Common myeloid progenitor, CD34-positive (primary cell): ENCODE measurements at places on chromosomes 2 and 18.
A peak's percentile ranks its signal among the peaks of the same experiment; 100 is the strongest.

DNA sequence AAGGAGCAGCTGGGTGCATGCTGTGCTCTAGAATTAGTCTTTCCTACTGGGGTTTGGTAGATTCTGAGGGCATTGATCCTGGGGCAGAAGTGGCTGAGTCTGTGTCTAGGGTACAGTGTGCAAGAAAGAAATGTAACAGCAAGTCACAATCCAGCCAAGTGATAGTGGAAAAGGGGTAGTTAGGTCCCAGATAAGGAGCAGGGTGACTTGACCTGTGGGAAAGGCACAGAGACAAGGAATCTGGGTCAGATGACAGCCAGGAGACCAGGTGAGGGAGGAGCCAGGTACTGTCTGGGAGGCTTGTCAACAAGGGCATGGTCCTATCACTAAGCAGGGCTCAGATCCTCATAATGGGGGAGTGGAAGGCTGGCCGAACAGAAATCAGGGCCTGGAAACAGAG, 8.1 kb downstream of the IL37 start:
- no peak for DNase-seq

DNA sequence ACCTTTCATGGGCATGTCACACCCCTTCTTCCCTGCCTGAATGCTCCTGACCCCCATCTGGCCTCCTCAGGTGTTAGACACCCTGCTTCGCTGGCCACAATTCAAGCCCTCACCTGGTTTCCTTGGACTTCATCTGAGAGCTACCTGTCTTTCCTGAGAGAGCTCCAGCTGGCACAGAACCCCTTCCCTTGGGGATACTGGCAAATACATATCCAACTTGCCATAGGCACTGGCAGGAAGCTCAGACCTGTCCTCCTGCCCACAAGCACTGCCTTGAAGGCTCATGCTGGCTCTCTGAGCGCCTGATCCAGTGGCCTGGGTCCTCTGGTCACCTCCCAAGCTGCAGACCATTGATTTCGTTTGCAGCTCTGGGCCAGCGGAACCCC, 74.1 kb upstream of the MAP4K3 start:
- DNase-seq = no peak

DNA sequence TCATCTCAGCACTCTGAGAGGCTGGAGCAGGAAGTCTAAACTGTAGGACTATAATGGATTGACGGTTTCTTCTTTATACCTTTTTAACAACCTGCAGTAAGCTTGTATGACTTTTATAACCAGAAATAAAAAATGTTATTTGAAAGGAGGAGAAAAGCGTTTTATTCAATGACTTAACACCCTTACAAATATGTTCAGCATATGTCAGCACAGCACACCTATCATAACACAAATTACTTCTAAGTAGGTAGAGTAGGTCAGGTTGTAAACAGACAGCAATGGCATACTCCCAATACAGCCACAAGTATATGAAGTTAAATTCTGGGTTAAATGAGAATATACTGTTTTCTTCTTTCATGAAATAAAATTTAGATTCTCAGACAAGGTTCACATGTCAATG, 16.1 kb downstream of the RAB1A start:
- DNase-seq = no peak

DNA sequence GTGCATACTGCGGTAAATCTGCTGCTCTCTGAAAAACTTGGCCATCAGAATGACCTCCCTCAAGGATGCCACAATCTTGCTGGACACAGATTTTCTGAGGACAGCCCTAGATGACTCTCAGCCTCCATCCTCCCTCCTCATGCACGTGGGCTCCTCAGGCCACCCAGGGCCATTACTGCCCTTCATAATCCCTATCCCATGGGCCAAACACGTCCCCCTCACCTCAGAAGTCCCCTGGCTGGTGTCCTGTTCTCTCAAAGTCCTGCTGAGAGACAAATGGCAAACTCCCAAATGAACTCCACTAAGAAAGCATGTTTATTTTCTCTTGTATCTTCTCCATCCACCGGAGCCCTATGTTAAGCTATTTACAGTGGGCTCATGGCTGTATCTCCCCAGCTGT, 125.7 kb downstream of the MRO start:
- no peak for DNase-seq

- DNase-seq = peak; percentile 88
Measured at GRCh38 chr2:43225788-43226557, 433 bp downstream of the ZFP36L2 start.

- DNase-seq = peak; percentile 77
Measured at GRCh38 chr2:85728883-85729824, 24.6 kb upstream of the ATOH8 start.

DNA sequence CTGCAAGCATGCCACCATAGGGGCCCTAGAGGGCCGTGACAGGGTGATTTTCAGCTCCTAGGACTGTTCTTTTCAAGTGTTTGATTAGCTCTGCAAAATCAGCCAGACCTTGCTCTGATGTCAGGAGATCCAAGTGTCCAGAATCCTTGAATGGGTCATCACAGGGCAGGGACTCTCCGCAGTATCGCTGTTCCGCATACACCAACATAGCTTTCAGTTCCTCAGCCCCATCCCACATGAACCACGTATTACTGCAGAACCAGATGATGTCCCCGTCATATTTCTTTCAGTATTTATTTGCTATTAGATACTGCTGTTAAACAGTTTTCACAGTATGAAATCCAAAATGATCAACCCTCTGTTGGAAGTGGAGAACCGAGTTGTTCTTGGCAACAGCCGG, 46.6 kb upstream of the RFX8 start:
- DNase-seq = no peak

GRCh38 chr2:64625299-64626145, 28.2 kb downstream of the SERTAD2 start:
- DNase-seq = peak; percentile 73

DNA sequence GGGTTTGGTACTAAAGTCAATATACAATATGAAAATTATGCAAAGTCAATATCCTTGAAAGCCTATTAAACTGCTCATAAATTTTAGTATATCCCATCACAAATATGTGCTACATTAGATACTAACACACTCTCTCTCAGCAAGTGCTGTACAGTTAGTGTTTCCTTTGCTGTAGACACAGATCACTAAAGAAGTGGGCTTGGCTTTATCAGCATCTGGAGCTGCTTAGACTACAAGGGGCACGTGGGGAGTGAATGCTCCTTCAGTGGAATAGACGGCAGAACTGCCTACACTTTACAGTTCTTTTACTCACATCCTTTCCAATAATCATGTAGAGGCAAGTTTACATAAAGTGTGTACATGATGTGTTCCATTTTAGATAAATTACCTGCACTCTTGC, 26.0 kb upstream of the EFEMP1 start:
- DNase-seq = no peak

- no peak for DNase-seq
Measured at GRCh38 chr2:180715044-180715443, 265.4 kb upstream of the UBE2E3 start.

DNA sequence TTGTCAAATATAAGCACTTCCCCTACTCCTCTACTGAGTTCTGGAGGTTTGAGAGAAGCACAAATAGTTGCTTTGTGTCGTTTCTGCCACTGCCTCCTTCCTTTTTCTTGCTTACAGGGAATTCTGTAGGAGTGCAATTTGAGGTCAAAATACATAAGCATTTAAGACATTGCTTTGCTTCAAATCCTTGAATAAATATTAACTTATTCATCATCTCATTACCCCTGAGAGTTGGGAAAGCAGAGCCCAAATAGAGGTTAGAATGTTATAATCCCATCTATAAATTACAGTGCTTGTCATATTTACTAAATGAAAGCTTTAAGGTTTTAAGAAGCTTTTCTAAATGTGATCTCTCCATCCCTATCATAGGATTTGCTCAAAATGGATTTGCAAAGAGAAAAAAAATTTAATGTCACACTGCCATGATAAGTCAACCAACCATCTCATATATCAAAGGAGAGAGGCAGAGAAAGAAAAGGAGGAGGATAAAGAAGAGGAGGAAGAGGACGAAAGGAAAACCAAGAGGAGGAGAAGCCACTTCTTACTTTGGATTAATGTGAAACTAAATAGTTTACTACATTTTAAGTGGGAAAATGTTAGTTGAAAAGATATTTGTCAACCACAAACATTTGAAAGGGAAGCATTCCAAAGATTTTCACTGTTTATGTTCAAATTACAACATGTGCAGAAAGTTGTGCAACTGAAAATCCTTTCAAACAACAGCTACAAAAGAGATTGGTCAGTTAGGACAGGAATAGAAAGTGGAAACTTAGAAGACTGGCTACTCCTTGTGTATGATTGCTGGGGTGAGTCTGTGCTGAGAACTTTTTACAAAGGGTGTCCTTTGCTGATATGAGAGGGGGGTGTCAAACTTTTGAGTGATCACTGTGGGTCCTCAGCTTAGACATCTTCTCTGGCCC, 277.3 kb upstream of the FN1 start:
- no peak for DNase-seq

DNA sequence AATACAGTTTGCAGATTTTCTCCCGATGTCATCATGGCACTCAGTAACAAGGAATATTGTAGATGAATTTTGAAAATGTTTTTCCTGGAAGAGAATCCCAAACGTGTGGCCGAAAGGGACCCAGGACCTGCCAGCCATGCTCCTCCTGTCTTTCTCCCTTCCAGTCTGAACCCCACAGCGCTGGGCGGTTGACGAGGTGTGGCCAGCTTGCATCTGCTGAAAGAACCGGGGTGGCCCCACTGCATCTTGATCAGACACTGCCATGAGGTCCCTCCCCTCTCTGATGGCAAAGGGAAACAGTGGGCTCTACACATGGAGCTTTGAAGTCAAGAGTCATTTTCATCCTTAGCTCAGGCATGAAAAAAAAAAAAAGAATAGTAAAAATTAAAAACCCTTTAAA, 240.3 kb downstream of the AGAP1 start:
- no peak for DNase-seq

GRCh38 chr2:22536133-22536532, 848.8 kb upstream of the KLHL29 start:
- DNase-seq = no peak

DNA sequence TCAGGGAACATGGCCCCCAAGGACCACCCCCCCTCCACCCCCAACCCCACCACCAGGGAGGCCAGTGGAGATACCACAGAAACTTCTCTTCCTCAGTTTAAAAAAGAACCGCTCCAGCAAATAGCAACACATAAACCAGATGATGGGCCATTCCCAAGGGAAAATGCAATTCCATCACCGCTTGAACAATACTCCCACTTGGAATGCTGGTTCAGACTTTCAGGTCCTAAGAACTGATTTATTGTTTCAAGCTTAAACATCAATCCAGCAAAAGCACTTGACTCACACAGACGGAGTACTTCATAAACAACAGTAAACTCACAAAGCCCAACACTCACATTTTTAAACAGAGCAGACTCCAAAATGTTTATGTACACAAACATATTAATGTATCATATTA, 6.9 kb downstream of the HDAC4 start:
- no peak for DNase-seq

DNA sequence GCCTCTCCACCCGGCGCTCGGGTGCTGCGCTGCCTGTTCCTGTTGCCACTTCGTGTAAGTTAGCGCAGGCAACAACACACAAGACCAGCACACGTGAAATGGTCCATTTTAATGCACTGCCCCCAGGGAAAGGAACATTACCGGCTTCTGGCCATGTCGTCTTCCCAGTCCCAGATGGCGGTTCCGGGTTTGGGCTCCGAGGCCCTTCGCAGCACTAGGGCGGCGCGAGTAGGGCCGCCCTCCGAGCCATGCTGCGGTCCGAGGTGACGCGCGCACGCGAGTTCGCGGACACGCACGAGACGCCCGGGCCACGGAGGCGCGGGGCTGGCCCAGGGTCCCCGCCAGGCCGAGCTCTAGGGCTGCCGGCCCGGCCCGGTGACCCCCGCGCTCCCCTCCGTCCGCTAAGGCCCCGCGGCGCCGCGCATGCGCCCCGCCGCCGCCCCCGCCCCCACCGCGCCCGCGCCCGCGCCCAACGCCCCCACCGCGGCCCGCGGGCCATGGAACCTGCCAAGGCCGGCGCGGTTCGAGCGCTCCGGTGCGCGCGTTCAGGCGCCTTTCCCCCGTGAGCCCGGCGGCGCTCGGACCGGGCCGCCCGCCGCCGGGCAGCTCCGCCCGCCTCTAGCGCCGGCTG, 367 bp upstream of the ZNF236 start:
- peak; percentile 80 for DNase-seq

DNA sequence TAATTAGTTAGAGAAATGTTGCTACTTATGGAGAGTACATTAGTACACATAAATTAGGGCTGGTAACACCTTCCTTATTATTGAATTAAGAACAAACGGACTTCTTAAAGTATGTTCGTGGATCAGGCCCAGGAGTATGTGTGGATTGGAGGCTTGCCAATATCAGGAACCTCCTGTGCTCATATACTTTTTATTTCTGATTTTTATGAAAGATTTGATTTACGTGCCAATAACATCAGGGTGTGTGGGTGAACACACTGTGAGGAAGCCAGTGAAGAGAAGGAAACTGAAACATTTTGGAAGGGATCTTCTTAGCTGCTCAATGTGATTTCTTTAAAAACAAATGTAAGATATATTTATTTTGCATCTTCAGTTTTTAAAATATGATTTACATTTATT, 113.0 kb downstream of the EFEMP1 start:
- DNase-seq = no peak

DNA sequence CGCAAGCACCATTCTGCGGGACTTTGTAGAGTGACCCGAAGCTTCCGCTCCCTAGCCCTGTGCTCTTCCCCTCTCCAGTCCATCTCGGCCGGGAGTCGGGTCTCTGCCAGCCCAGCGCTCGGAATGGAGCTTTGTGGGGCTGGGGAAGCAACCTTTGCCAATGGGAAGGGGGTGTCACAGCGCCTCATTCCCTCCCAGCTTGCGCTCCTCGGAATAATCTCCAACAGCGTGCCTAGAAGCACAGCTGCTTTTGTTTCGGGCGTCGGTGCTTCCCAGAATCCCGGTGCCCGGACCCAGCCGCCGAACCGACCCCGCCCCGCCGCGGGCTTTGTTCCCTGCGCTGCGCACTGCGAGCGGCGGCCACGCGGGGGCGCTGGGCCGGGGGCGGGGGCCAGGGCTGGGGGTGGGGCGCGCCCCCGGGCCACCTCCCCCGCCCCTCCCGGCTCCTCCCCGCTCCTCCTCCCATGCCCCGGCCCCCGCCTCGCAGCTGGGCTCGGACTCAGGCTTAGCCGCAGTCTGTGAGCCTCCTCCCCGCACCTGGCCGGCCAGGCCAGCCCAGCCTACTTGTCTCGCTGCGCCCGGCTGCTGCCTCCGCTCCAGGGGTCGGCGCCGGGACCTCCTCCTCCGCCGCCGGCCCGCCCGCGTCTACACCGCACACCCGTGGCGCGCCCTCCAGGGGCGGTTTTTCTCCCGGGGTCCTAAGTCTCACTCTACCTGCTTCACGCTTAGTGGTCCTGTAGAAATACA, 77.7 kb upstream of the SMAD2 start:
- DNase-seq = peak; percentile 41

- DNase-seq = no peak
Measured at GRCh38 chr2:19361325-19361990, 3.0 kb upstream of the OSR1 start.

GRCh38 chr18:2466978-2467377, 104.3 kb downstream of the METTL4 start:
- DNase-seq = no peak

DNA sequence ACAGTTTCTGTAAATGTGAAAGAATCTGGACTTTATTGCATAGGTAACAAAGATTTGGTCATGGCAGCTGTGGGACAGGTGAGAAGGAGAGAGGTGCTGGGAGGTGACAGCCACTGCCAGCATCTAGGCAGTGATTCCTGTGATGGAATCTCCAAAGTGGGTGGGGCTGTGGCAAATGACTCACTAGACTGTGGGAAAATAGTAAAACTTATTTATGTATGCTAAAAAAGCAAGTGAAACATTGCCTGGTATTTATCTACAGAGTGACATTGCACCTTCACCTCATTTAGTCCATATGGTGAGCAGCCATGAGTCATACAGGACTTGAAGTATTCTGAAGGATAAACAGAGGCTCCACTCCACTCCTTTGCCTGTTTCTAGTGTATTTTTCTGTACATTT, 145.3 kb upstream of the MEX3C start:
- DNase-seq = no peak
